ENCODE measurements at places on chromosomes 6 and 20.
A peak's percentile ranks its signal among the peaks of the same experiment; 100 is the strongest.

GRCh38 chr6:133856911-133857310 lies 32.0 kb upstream of the TCF21 start:
- no peak for DNase-seq

GRCh38 chr20:41063442-41063841 lies 34.8 kb downstream of the TOP1 start:
- no peak for DNase-seq

DNA sequence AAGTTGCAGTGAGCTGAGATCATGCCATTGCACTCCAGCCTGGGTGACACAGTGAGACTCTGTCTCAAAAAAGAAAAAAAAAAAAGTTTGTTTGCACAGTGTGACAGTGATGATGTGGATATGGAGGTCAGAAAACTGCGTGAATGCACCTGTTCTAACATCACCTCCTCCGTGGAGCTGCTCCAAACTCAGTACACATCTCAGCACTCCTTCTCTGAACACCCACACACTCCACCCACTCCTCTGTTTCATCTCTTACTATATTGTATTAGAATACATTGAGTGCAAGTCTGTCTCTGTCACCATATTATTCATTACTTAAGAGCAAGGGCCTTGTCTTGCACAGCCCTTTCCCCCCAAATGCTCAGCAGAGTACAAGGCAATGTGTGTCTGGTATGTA lies 51.5 kb upstream of the ENPP4 start:
- DNase-seq = no peak

- no peak for DNase-seq
Measured at GRCh38 chr6:145241721-145242120, 493.6 kb downstream of the EPM2A start.

GRCh38 chr6:74320715-74321114 lies 624.7 kb downstream of the CD109 start:
- no peak for DNase-seq

GRCh38 chr6:121105461-121105860 lies 228.8 kb downstream of the TBC1D32 start:
- DNase-seq = no peak

GRCh38 chr6:165082636-165083035 lies 226.8 kb downstream of the C6orf118 start:
- DNase-seq = no peak

- no peak for DNase-seq
Measured at GRCh38 chr6:157575436-157576145, 194.6 kb downstream of the ZDHHC14 start.

DNA sequence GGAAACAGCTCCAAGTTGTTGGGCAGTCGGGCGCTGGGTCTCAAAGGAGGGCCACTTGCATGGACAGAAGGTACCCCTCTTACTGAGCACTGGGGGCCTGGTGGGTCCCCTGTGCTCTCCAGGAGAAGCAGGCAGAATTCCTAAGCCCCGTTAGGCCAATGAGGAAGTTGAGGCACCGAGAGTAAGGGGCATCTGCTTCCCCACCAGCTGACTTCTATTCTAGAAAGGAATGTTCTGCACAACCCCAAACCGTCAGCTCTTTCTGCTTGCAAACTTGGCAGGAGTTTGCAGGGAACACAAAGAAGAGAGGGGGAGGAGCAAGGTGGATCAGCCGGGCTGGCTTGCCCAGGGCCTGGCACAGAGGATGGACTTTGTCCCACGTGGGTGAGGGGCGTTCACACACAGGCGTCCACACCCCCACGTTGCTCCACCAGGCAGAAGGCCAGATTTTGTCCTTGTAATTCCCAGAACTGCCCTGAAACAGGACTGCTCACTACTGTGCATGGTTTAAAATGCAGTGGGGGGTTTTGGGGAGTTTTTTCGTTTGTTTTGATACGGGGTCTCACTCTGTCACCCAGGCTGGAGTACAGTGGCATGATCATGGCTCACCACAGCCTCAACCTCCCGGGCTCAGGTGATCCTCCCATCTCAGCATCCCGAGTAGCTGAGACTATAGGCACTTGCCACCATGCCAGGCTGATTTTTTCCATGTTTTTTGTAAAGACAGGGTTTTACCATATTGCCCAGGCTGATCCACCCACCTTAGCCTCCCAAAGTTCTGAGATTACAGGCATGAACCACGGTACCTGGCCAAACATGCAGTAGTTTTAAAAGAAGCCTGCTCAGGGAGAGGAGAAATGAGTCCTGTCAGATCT lies 93.3 kb downstream of the SNX5 start:
- DNase-seq = no peak

- DNase-seq = peak; percentile 60
Measured at GRCh38 chr6:44078827-44079671, 48.2 kb downstream of the MRPL14 start.
